ENCODE measurements at places on chromosomes 7 and 10.
A peak's percentile ranks its signal among the peaks of the same experiment; 100 is the strongest.

- DNase-seq = no peak
Measured at GRCh38 chr10:80411681-80412220, 3.4 kb downstream of the PRXL2A start.

- no peak for DNase-seq
Measured at GRCh38 chr7:37390114-37390513, 58.5 kb downstream of the ELMO1 start.

DNA sequence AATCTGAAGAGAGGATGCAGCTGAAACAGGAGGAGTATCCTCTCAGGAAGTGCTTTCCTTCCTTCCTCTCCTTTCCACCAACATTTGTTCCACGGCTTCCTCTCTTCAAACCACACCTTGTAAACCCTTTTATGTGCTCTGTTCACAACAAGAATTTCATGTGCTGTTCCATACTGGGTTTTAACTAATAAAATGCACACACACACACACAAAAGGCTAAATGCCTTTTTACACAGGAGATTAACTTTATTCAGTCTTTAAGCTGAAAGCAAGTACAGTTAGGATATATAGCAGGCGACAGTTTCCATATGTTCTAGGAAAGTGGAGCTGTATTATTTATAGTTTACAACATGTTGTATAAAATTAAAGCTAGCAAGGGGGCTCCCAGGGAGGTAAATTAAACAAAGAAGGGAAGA is 106.7 kb downstream of the REEP3 start:
- no peak for DNase-seq

- no peak for DNase-seq
Measured at GRCh38 chr7:74306730-74307469, 17.7 kb downstream of the CLIP2 start.

DNA sequence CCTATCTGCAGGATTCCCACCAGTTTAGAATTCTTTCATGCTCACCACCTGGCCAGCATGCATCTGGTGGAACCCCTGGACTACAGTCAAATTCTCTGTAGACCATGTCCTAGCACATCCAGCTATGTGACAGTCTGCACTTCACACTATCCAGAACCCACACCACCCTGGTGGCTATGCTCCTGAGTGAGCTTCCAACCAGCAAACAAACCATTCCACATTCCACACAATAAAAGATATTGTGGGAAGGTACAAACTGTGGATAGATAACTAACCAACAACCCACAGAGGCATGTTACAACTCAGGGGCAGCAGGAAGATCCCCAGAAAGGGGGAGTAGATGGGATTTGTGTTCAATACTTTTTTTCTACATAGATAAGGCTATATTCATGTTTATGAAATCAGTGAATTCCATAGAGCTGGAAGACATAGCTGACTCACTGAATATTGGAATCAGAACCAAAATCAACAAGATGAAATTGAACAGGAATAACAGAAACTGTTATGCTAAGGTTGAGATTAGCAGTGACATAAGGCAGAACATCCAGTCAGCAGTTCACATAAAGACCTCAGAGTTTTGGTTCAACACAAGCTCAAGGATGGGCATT is 72.5 kb downstream of the LRRC17 start:
- DNase-seq = no peak

- no peak for DNase-seq
Measured at GRCh38 chr7:75819711-75820110, 6.1 kb upstream of the CCL24 start.

DNA sequence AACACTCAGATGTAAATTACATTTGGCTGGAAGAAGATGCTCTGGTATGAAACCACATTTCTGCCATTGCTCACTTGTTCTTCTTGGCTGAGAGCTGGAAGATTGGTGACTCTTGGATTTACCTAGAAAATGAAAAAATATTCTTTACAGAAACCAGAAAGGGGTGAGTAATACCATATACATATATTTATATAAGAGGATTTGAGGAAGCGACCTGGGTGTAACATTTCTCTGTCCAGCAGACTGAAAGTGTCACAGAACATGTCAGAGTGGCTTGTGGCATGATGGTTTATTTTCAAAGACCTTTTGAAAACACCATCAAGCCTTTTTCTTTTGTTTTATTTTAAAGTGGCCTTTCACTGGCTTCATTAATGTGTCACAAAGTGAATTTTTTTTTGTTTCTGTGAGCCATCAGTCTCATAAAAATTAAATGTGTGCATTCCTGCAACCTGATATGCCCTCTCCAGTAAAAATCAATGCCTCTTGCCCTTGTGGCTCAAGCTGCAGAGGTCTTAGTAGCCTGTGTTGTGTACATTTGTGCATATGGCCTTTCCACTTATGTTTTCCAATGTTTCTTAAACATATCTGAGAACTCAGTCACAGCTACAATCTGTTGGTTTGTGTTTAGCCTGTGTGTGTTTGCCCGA is 23.5 kb downstream of the CREB5 start:
- DNase-seq = no peak

GRCh38 chr7:106285855-106286492 is 1.2 kb upstream of the NAMPT start:
- DNase-seq = no peak

DNA sequence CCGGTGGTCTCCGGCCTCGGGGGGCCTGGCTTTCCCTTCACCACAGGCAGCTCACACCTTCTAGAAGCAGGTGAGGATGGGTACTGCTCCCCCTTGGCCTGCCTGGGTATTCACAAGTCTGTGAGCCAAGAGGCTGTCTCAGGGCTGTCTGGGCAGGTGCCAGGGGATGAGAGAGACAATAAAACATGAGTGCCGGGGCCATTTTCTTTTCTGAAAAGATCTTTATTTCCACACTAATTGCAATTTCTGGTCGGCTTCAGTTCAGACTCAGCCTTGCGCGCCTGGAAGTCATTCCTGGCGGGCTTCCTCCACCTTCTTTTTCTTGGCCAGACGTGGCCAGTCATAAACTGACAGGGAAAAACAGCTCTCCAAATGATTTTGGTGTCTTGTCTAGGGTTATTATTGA is 171.2 kb downstream of the ARHGAP12 start:
- no peak for DNase-seq

DNA sequence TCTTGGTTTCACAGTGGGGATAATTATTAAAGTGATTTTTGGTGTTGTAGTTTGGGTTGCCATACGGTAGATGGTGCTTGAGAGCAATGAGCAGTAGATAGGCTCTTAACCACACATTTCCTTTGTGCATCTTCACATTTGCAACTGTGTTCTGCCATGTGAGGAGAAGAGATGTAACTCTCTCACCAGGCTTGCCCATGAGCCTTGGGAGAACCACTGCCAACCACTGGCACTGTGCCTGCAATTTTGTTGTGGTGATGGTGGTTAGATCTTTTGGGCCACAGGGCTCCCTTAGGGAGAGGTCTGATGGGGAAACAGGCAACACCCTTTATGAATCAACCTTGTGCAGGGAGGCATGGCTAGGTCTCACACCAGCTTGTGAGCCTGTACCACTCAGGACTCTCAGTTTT is 204.3 kb downstream of the CCDC7 start:
- DNase-seq = no peak

DNA sequence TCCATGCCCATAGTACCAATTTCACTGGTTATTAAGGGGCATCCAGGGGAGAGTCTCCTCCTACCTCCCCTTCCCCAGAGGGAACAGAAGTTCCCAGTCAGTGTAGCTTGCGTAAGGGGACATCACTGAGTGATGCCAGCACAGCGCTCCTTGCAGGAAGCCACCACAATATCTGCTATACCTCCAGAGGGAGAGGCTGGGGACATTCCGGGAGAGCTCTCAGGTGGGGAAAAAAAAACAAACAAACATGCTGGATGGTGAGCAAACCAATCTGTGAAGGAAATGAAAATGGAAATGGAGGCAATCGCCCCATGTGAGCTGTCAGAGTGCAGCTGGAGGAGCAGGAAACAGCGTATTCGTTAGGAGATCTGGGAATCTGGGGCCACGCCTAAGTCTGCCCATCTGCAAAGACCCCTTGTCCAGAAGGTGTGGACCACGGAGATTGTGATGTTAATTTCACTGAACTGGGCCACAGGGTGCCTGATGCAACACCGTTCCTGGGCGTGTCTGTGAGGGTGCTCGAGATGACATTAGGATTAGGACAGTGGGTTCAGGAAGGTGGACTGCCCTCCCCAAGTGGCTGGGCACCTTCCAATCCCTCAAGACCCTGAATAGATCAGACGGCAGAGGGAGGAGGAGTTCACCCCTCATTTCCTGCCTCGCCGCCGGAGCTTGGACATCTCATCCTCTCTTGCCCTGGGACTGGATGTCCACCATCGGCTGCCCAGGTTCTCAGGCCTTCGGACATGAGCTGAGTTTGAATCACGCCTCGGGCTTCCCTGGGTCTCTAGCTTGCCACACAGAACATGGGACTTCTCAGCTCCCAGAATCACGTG is 30.5 kb downstream of the GNA12 start:
- no peak for DNase-seq

GRCh38 chr7:108299251-108299973 is 156.8 kb downstream of the NRCAM start:
- DNase-seq = no peak

DNA sequence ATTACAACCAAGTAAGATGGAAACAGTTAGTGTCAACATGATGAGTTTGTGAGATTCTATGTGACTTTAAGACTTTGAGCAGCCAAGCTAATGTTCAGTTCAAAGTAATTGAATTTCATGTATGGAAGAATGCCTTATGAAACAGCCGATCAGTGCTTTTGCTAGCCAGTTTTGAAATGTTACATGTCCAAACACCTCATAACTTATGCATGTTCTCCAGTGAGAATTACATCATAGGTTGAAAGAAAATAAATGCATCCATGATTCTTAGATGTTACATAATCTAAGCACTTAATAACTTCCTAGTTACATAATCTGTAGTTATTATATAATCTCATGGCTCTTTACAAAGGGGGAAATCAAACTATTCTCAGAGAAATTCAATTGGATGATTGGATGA is 211.3 kb downstream of the BICC1 start:
- no peak for DNase-seq

GRCh38 chr7:157752832-157753291 is 416.1 kb downstream of the DNAJB6 start:
- DNase-seq = no peak

DNA sequence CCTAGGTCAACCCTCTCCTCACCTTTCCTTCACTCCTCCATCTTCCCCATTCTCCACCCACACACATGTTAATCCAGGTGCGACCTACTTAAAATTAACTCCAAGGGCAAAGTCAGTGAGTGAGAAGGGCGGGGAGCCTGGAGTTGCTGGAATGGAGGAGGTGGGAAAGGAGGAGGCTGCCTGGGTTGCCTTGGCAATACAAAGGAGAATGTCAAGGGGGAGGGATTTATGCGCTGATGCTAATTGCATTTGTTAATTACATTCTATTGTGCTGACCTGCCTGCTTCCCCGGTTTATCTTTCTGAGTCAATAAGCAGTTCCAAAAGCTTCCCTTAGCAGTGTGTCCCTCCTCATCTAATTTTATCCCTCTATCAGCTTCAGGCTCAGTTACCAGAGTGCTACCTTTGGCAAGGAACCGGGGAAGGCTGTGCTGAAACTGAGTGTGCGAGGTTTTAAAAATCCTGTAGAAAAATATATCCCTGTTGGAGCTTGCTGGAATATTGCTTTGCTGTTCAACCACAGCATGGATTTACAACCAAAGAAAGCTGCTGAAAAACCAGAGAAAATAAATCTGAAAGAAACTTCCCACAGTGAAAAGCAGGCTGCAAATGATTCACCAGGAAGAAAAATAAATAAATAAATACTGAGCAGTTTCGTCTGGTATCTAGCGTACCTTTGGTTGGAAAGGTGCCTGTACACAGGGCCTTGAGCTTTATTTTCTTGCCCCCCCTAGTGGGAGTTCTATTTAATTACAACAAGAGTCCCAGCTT is 113.2 kb upstream of the DGKB start:
- DNase-seq = peak; percentile 50

DNA sequence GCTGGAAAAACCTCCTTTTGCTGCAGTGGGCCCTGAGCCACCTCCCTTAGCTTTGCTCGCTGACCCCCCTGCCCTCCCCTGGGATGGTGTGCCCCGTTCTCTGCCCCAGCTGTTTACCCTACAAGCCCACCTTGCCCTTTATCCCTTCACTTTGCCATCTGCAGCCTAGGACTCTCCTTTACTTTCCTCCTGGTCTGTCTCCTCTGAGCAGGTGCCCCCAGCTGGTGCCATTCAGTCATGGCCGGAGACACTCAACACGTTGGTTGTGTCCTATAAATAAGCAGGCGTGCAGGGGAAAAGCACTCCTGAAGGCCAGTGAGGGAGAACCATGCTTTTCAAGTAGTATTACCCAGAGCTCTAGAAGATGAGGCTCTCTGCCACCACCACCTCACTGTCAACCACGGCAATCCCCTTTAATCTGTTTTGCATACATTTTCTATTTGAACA is 6.1 kb downstream of the RASSF4 start:
- no peak for DNase-seq

GRCh38 chr10:59155556-59155955 is 20.9 kb upstream of the PHYHIPL start:
- DNase-seq = no peak

- no peak for DNase-seq
Measured at GRCh38 chr10:127996586-127996985, 89.7 kb downstream of the PTPRE start.

DNA sequence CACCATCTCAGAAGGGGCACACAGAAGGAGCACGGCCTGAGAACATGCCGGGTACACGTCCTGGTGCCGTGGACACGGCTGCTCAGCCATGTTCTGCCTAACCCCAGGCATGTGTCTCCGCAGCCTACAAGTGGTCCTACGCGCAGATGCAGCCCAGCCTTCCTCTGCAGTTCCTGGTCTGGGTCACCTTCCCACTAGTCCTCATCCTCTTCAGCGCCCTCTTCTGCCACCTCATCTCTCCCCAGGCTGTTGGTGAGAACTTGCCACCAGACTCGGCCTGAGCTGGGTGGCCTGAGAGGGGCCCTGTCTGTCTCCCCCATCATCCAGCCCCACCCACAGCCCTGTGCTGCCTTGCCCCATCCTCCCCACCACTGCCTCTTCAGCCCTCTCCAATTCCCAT is 5.3 kb downstream of the CLCN1 start:
- DNase-seq = no peak

GRCh38 chr10:98267894-98268693 is at the start of gene LOXL4:
TSS of gene LOXL4 (minus strand) at chr10:98268194. CDS start at chr10:98263019, 5,175 bp downstream.
- DNase-seq = no peak
